ENCODE measurements at places on chromosomes 1 and 21. TPM values are rescaled to one million over a fixed set of nuclear protein-coding genes. Genes with fewer than 3 reads are reported as not detected.

DNA sequence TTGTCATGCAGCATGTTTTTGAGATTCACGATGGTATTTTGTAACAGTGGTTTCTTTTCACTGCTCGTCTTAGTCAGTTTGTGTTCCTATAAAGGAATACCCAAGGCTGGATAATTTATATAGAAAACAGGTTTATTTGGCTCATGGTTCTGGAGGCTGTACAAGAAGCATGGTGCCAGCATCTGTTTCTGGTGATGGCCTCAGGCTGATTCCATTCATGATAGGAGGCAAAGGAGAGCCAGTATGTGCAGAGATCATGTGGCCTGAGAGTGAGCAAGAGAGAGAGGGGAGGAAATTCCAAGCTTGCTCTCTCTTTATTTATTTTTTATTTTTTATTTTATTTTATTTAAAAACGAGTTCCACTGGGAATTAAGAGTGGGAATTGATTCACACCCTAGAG lies 2.0 kb upstream of the C21orf91 start:
- DNase-seq = no peak

DNA sequence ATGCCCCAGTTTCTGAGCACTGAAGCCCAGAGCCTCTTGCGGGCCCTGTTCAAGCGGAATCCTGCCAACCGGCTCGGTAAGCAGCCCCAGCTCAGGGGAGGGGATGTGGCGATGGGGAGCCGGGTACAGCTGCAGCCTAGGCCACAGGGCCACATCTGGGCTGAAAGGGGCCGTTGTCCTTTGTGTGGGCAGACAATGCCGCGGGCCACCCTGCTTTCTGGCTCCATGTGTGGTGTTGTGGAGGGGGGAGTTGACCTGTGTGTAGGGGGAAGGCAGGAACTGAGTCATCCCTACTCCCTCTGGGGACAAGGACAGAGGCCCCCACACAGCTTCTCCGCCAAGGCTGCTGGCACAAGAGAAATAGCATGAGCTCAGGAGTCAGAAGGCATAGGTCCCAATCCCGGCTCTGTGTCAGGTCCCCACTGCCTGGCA lies 26.0 kb downstream of the RPS6KA1 start:
- no peak for DNase-seq

GRCh38 chr1:204616641-204617040 lies 68.9 kb downstream of the LRRN2 start:
- no peak for DNase-seq

DNA sequence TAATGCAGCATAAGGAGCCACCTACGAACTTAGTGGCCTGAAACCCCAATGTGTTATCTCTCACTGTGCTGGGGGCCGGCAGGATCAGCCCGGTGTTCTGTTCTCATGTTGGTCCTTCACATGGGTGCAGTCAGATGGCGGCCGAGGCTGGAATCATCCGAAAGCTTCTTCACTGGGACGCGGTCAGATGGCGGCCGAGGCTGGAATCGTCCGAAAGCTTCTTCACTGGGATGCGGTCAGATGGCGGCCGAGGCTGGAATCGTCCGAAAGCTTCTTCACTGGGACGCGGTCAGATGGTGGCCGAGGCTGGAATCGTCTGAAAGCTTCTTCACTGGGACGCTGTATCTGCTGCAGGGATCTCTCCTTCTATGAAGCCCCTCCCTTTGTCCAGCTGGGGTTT lies 12.6 kb upstream of the PCBP3 start:
- no peak for DNase-seq

GRCh38 chr1:68074472-68074871 lies 24.0 kb upstream of the DIRAS3 start:
- DNase-seq = no peak

GRCh38 chr1:67886076-67886475 lies 52.8 kb upstream of the GNG12 start:
- DNase-seq = no peak

- no peak for DNase-seq
Measured at GRCh38 chr1:941588-942383, 17.3 kb downstream of the NOC2L start.

- DNase-seq = no peak
Measured at GRCh38 chr1:203476216-203476814, 709 bp downstream of the PRELP start.

Gene DMAP1
- total RNA-seq = 52.2 TPM

Measured in natural killer cell treated with Interleukin-12 subunit alpha and Interleukin-12 subunit beta and Interleukin-15 and Interleukin-18, amount 100 ng/mL, for 72 hours (primary cell).